ENCODE measurements at places on chromosomes 7 and 10.

DNA sequence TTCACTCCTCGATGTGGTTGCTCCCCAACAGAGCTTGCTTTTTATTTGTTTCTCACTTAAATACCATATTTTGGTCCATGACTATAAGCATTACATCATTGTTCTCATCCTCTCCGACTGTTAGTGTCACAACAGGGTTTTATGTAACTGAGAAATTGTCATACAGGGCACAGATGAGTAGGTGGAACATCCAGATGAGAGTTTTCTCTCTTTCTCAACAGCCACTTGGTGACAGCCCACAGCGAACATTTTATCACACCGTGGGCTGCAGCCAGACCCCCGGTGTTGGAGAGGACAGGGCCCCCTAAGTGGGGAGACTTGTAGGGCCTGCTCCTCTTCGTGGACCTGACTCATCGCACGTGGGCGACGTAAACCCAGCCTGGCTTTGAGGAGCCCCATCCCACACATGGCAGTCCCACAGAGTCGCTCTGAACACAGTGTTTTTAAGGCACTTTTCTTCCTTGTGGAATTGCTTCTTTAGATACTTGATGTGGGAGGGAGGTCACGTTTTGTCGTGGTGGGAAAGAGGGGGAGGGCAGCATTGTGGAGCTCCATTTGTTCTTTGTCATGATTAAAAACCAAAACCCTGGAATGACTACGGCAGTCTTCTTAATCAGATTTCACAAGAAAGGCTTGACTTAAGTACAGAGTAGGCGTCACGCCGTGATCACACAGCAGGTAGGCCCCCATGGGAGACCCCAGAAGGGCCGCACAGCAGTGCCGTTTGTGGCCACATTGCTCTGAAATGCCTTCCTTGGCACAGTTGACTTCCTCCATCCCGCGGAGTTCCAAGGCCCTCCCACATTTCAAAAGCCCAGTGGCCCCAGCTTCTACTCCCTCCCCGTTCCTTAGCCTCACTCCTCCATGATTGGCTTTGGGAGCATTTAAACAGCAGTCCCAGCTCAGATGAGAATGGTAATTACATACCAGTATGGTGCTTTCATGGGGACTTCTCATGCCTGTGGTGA, 220.6 kb downstream of the CCDC3 start:
- no peak for DNase-seq

- no peak for DNase-seq
Observed at GRCh38 chr10:24989867-24990266, 26.1 kb downstream of the ENKUR start.

GRCh38 chr10:95837783-95838182, 70.0 kb upstream of the CC2D2B start:
- no peak for DNase-seq

GRCh38 chr7:155731380-155731779, 80.9 kb downstream of the SHH start:
- no peak for DNase-seq

DNA sequence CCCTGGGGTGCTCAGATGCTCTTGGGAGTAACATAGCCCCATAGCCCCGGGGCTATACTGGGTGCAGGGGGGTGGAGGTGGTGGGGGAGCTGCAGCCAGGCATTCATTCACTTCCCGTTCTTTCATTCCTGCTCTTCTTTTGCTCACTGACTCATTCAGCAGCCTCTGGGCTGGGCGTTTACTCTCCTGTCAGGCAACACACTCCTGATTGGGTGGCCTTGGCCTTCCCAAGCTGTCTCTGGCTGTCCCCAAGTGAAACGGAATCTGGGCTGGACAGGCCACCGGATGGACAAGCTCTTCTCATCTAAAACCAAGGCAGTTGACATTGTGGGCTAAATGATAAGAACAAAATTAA, 34.6 kb downstream of the CHST3 start:
- DNase-seq = no peak

DNA sequence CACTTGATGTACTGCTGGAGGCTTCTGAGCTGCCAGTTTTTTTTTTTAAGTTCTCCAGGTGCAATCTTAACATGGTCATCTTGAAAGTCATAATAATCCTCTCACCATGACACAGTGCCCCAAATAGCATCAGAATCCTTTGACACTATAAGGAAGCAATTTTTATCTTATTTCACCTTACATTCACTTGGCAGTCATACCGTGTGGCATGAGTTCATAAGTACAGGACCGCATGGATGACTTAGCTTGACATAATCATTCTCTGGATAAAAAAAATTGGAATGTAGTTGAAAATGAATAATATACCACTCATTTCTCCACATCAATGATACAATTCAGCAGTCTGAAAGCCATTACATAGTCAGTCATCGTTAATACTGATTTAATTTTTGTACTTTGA, 25.6 kb upstream of the TMEM196 start:
- DNase-seq = no peak
